ENCODE measurements at places on chromosomes 13 and 19.

DNA sequence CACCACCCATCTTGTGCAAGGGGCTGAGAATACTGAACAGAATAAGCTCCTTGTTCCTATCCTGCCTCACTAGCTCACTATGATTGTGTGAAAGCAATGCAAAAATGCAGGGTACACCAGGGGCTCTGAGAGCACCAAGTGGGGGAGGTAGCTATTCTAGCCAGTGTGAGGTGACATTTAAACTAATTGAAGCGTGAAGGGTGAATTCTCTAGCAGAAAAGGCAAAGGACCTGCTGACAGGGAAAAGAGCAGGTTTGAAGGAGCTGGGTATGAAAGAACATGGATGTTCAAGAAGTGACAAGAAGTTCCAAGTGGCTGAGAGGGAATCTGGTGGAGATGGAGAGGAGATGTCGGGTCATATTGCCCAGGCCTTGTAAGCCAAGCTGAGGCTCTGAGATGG lies 64.2 kb downstream of the SIAH3 start:
- no peak for DNase-seq

DNA sequence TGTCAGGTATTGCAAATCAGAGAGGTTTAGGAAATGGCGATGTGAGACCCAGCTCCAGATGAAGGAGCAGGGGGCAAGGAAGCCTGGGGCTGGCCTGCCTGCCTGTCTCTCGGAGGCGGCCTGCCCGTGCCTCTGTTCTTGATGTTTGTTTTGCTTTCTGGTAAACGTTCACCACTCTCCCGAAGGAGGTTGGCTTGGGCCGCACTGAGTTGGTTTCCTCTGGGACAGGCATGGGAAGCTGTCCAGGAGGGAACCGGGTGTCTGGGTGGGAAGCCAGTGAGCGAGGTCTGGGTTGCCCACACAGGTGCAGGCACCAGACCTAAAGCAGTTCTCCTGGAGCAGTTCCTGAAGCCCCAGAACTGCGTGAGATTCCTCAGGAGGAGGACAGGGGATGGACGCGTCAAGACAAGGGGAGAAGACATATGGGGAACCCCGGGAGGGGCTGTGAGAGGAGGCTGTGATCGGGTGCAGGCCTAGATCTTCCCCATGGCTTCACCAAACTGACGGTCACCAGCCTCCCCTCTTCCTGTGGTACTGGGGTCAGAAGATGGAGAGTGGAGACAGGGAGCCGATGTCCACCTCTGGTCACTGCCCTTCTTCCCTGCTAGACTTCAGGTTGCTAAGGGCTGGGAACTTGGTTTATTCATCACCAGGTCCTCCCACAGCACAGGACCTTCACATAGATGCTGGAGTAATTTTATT lies 15.2 kb downstream of the COL4A2 start:
- DNase-seq = no peak

DNA sequence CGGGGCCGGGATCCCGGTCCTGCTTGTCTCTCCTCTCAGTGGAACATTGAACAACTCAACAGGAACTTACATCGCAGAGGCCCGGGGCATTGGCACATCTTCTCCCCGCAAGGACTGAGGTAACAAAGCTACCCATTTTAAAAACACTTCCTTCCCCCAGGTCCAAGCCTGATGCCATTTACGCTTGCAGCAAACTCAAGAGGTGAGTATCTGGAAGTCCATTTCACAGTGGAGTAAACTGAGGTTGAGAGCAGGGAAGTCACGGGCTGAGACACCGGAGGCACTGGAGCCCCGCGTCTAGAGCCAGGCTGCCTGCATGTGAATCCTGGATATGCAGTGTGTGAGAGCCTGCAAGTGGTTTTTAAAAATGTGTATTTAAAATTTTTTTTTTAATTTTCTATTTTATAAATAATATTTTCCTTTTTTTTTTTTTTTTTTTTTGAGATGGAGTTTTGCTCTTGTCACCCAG lies 492 bp upstream of the PGLYRP1 start:
- DNase-seq = no peak

GRCh38 chr13:45737571-45738017 lies 35.5 kb downstream of the CBY2 start:
- DNase-seq = no peak

GRCh38 chr19:18049385-18049784 lies 37.3 kb downstream of the IL12RB1 start:
- DNase-seq = no peak

DNA sequence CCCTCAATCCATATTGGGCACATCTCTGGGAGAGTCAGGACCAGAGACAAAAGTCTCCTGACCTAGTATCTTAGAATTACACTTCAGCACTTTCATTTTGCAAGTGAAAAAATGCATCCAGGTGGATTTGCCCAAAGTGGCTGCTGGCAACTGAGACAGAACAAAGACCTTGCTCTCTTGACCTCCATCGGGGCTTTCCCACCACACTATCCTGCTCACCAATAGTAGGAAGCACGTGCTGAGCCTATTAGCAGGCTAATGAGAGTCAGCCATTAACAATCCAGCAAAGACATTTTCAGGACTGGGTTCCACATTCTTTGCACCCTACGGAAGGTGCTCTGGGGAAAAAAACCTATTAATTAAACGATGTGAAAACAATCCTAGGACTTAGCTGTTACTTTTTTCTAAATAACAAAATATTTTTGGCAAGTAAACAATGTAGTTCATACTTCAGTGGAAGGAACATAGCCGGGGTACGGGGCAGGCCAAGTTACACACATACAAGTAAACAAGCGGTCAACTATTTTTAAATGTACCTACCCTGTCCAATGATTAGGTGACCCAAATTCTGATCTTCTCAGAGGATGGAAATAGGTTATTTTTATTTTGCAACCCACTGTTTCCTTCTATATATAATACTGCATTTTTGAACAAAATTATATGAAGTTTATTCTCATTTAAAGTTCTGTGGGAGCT lies 78.6 kb downstream of the CDADC1 start:
- DNase-seq = no peak

DNA sequence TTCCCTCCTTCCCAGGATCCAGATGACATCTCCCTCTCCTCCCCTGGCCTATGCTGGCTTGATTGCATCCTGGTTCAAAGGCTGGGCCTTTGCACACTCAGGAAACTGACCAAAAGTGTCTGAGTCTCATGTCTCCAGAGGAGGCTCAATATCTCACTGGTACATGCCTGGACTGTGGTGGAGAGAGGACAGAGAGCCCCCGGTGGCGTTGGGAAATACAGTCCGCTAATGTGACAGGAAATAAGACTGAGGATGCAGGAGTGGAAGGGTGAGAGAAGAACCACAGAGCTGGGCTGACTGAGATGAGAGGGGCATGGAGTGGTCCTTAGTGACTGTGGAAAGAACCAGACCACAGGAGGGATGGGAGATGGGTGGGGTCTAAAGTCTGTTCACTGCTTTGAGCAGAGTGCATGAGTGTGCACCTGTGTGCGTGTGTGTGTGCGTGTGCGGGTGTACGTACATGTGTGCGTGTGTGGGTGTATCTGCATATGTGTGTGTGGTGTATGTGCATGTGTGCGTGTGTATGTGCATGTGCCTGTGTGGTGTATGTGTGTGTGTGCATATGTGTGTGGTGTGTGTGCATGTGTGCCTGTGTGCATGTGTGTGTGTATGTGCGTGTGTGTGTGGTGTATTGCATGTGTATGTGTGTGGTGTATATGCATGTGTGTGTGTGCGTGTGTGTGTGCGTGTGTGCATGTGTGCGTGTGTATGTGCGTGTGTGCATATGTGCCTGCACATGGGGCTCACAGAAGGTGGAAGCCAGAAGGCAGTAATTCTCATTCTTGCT lies 1.9 kb downstream of the SIGLEC5 start:
- DNase-seq = no peak

DNA sequence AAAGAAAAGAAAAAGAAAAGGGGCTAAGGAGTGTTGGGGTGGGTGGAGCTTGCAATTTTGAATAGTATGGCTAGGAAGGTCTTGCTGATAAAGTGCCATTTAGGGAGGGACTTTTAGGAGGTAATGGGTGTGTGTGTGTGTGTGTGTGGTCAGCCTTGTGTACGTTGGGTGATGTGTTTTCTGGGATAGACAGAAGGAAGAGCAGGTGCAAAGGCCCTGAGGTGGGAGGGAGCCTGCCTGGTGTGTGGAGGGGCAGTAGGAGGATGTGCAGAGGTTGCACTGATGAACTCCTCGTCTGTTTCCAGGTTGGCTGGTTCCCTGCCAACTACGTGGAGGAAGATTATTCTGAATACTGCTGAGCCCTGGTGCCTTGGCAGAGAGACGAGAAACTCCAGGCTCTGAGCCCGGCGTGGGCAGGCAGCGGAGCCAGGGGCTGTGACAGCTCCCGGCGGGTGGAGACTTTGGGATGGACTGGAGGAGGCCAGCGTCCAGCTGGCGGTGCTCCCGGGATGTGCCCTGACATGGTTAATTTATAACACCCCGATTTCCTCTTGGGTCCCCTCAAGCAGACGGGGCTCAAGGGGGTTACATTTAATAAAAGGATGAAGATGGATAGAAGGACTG lies 30.5 kb upstream of the ADGRE1 start:
- no peak for DNase-seq

- no peak for DNase-seq
These were observed 14.3 kb downstream of the MRPS12 start for GRCh38 chr19:38944981-38945506.

GRCh38 chr13:41411522-41411921 lies 45.8 kb upstream of the RGCC start:
- no peak for DNase-seq

GRCh38 chr19:44988896-44989556 lies 12.2 kb upstream of the RELB start:
- no peak for DNase-seq

- no peak for DNase-seq
These were observed 6.1 kb downstream of the URAD start for GRCh38 chr13:27982361-27982760.

DNA sequence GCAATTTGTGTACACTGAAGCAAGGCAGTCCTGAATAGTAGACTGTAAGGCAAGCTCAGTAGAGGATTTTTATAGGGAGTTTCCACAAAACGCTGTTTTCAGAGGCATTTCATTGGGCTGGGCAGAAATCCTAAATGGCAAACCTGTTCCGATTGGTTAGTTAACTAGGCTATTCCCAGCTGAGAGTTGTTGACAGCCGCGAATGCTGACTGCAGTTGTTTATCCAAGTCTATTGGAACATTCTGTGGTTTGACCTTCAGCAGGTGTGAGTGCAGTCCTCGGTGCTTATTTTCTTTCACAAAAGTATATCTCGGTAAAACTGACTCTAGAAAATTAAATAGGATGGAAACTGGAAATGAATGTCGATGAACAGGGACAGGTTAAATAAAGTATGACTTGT lies 45.4 kb downstream of the TPT1 start:
- no peak for DNase-seq

DNA sequence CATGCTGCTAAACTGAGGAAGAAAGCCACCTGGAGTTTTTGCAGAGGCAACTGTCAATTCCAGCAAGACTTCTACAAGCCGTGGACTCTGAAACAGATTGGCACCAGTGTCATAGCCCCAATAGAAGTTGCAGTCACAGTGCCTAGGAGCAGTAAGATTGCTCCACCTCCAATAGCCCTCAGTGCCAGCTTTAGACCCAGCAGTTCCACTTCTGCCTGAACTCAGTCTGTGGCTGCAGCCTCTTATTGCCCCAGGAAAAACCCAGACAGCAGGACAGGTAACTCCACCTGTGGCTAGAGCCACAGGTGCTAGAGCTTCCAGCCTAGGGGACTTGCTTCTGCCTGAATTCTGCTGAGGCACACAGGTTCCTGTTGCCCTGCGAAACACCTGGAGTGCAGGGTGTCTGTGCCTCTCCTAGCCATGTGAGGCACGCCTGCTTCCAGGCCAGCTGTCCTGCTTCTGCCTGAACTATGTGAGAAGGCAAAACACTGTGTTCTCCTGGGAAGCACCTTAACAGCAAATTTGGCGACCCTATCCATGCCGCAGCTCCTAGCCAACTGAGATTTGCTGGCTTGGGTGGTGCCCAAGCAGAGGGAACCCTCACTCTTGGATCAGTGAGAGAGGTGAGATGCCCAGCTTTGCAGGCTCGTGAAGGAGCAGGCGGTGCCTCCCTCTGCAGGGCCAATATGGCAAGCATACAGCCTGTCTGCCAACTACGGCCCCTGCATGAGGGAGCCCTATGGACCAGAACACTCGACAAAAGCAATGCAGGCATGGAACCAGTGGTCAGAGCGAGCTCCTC lies 607.6 kb downstream of the PCDH17 start:
- DNase-seq = no peak

- DNase-seq = no peak
These were observed 36.2 kb upstream of the TRPC4 start for GRCh38 chr13:37905736-37906135.

- no peak for DNase-seq
These were observed 233.5 kb downstream of the ITGBL1 start for GRCh38 chr13:101686003-101686402.

DNA sequence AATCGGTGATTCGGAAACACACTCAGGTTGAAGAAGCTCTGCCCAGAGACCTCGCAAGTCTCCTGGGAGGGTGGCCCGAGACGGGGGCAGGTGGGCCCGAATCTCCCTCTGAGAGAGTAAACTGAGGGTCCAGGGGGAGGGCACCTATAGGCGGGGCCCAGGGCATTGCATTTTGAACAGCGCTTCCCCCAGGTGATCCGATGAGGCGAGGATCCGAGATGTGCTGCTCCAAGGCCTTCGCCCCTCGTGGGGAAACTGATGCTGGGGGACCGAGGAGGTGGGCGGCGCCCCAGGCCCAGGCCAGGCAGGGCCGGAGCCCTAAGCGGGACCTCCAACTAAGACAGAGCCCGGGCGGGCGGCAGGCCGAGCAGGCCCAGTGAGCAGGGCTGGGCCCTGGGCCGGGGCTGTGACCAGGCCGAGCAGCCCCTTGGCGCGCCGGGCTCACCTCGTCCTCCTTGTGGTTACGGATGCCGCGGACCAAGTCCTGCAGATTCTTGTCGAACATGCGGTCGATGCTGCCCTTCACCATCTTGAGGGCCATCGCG lies 500 bp downstream of the AP3D1 start:
- peak; percentile 46 for DNase-seq
